Psoas muscle (tissue), 8 donors: ENCODE measurements at places on chromosomes 5 and 9.
A peak's percentile ranks its signal among the peaks of the same experiment; 100 is the strongest.

GRCh38 chr9:101365181-101365580 lies 19.6 kb downstream of the BAAT start:
- DNase-seq, result no peak

DNA sequence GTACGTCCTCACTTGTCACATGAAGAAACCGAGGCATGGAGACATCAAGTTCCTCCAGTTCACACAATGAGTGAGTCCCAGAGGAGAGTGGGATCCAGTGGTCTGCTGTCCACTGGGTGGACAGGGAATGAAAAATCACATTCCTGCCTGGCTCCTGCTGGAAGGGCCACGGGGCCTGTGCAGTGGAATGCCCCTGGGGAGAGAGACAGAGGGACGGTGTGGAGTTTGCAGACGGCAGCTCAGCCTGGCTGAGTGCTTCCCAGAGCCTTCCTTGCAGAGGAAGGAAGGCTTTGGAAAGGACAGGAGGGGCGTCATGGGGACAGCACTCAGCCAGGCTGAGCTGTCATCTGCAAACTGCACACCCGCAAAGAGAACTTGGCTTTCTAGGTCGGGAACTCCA lies 74.7 kb downstream of the COL27A1 start:
- no peak for DNase-seq

DNA sequence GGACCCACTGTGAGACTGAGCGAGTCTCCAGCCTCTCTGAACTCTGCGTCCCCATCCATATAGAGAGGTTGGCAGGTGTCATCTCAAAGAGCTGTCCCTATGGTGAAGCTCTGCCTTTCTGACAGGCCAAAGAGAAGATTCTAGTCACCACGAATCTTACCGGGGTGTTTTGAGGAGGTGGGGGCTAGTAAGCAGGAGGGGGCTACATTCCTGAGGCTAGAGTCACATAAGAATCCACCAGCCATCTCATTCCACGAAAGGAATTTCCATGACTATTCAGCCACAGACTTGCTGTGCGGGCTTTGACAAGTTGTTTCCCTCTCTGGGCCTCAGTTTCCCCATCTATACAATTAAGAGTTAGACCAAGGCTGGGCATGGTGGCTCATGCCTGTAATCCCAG lies 16.3 kb downstream of the PDGFRB start:
- DNase-seq, result no peak

- DNase-seq, result no peak
Observed at GRCh38 chr9:78288214-78288892, 8.6 kb upstream of the PSAT1 start.

DNA sequence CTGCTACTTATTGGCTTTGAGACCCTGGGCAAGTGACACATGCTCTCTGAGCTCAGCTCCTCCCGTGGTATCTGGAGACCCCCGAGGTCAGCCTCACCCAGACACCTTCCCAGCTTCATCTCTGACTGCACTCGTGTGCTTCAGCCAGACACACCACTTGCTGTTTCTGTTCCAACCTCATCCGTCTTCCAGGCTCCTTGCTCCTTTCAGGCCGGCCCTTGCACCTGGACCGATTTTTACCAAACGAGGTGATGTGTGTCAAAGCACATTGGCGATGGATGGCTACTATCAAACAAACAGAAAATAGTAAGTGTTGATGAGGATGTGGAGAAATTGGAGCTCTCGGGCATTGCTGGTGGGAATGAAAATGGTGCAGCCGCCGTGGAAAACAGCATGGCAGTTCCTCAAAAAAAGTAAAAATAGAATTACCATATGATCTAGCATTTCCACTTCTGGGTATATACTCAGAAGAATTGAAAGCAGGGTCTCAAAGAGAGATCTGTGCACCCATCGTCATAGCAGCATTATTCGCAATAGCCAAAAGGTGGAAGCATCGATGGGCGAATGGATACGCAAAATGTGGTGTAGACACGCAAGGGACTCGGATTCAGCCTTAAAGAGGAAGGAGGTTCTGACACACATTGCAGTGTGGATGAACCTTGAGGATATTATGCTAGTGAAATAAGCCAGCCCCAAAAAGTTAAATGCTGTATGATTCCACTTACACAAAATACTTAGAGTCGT lies 96.1 kb upstream of the IER5L start:
- DNase-seq, result peak; percentile 16

- DNase-seq, result no peak
Observed at GRCh38 chr9:3578786-3579185, 53.0 kb upstream of the RFX3 start.
